ENCODE measurements at places on chromosomes 3 and 15. TPM values are rescaled to one million over a fixed set of nuclear protein-coding genes. Genes with fewer than 3 reads are reported as not detected.

DNA sequence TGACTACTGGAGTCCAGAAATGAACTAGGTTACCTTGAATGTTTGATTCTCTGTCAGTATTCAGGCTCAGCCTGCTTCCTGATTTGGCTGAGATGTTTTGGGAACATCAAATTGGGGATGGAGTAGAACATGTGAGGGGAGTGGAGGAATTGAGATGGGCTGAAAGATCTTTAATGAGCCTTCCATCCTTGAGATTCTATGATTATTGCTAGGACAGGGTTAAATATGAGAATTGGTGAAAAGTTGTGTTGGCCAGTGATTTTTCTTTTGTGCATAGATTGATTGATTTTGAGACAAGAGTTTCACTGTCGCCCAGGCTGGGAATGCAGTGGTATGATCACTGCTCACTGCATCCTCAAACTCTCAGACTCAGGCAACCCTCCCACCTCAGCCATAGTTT is 32.4 kb downstream of the IQGAP1 start:
- DNase-seq: no peak

DNA sequence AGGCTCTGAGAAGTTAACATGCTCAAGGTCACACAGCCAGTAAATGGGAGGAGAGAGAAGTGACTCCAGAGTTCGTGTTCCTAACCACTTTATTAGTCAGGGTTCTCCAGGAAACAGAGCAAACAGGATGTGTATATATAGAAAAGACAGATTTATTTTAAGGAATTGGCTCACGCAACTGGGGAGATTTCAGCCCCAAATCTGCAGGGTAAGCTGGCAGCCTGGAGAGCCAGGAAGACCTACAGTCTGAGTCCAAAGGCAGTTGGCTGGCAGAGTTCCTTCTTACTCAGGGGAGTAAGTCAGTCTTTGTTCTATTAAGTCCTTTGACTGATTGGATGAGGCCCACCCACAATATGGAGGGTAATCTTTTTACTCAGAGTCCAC is 118.2 kb upstream of the PROK2 start:
- no peak for DNase-seq

Gene IMPG2
- not detected for total RNA-seq

Gene SUSD5
- total RNA-seq: 2.0 TPM

All from NCI-H460 (cell line).